ENCODE measurements at places on chromosomes 7 and 10. TPM values are rescaled to one million over a fixed set of nuclear protein-coding genes. Genes with fewer than 3 reads are reported as not detected.

DNA sequence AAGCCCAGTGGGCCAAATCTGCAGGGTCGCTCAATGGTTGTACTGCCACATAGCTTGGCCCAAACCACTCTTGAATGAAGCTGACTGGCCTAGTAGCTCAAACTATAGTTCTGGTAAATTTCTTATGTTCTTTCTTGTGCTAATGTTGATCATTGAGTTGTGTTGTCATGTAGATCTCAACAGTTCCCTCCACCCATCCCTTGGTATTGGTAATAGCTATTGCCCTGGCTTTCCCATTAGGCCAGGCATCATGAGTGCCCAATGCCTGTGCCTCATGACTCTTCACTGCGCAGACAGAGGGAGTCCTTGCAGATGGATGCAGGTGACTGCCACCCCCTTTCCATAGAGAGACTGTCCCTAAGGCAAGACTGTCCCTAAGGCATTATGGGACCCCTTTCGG lies 988.4 kb downstream of the KCNMA1 start:
- no peaks in the 10 kb centered on the region for H3K4me1 ChIP-seq
- no peaks in the 10 kb centered on the region for H3K27me3 ChIP-seq
- H3K27ac ChIP-seq: no peak overlapping the region
- no peaks in the 10 kb centered on the region for H3K36me3 ChIP-seq
- no peak for DNase-seq

GRCh38 chr7:82413237-82413636 lies 30.3 kb downstream of the CACNA2D1 start:
- no peaks in the 10 kb centered on the region for H3K27me3 ChIP-seq
- no peaks in the 10 kb centered on the region for H3K4me1 ChIP-seq
- DNase-seq: no peak
- H3K4me3 ChIP-seq: no peak overlapping the region
- no peaks in the 10 kb centered on the region for H3K36me3 ChIP-seq

- peak; percentile 34 for DNase-seq
- H3K4me3 ChIP-seq: no peak overlapping the region
- no peaks in the 10 kb centered on the region for H3K36me3 ChIP-seq
- H3K4me1 ChIP-seq: 0 out of 2 replicates have a peak, but pooled peaks cover 3% of the 10 kb centered on the region
- H3K27me3 ChIP-seq: no peaks in the 10 kb centered on the region
Observed at GRCh38 chr7:31488562-31489203, 25.2 kb upstream of the ITPRID1 start.

- DNase-seq: no peak
- no peaks in the 10 kb centered on the region for H3K27me3 ChIP-seq
- no peak overlapping the region for H3K27ac ChIP-seq
- no peaks in the 10 kb centered on the region for H3K4me1 ChIP-seq
- H3K4me3 ChIP-seq: no peak overlapping the region
Observed at GRCh38 chr10:44771233-44771995, 139.7 kb upstream of the TMEM72 start.

DNA sequence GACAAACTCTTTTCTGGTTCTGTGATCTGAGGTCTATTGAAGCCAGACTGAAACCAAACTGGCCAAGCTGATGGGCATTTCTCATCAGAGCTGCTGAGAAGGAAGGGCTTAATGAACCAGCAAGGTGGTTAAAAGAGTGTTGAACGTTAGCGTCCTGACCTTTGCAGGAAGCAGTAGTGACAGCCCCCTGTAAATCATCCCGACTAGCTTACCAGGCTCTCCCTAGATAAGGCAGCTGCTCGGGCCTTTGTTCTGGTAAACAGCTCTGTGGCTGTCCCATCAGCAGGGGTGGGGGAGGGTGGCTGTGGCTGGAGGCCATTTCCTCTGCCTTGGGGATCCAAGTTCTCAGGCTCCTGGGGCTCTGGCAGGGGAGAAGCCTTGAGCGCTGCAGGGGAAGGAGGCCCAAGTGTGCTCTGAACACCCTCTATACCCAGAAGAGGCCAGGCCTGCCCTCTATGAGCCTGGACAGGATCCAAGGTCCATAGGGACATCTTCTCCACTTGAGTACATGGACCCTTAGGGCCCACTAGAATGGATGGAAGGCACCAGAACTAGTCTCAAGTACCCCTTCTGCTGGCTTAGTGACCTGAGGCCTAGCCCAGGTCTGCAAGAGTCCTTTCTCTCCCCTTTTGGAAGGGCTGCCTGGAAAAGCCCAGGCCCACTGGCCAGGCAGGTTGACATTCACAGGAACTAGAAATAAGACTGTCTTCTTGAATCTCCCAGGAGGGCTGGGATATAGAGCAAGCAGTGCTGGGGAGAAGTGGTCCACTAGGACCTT lies 134.6 kb downstream of the ARHGAP22 start:
- no peaks in the 10 kb centered on the region for H3K4me1 ChIP-seq
- DNase-seq: no peak
- no peak overlapping the region for H3K27ac ChIP-seq
- H3K36me3 ChIP-seq: no peaks in the 10 kb centered on the region
- H3K27me3 ChIP-seq: no peaks in the 10 kb centered on the region

DNA sequence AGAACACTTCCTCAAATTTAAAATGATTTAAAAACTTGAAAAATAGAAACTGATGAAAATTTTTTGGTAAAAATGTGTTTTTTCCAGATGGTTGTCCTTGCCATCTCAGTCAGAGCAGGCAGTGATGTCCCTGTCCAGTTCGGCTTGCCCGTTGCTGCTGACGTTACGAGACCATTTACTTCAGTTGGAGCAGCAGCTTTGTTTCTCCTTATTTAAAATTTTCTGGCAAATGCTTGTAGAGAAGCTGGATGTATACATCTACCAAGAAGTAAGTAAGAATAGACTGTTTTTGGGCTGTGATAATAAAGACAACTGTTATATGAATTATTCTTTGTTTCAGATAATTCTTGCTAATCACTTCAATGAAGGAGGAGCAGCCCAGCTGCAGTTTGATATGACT lies 16.1 kb downstream of the EFCAB10 start:
- no peak for DNase-seq
- peaks cover 24% of the 10 kb centered on the region for H3K36me3 ChIP-seq
- H3K4me1 ChIP-seq: no peaks in the 10 kb centered on the region
- no peak overlapping the region for H3K4me3 ChIP-seq

DNA sequence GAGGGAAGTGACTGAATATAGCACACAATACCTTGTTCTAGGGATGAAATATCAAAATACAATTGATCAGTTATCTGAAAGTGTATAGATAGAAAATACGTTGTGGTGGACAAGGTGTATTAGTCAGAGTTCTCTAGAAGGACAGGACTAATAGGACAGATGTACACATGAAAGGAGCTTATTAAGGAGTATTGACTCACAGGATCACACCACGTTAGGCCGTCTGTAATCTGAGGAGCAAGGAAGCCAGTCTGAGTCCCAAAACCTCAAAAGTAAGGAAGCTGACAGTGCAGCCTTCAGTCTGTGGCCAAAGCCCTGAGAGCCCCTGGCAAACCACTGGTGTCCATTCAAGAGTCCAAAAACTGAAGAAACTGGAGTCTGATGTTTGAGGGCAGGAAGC lies 406.1 kb downstream of the MDFIC start:
- no peak overlapping the region for H3K4me3 ChIP-seq
- H3K27me3 ChIP-seq: no peaks in the 10 kb centered on the region
- H3K27ac ChIP-seq: no peak overlapping the region
- H3K36me3 ChIP-seq: no peaks in the 10 kb centered on the region
- no peaks in the 10 kb centered on the region for H3K4me1 ChIP-seq

RBM20 gene
- total RNA-seq: 0.26 TPM

DNA sequence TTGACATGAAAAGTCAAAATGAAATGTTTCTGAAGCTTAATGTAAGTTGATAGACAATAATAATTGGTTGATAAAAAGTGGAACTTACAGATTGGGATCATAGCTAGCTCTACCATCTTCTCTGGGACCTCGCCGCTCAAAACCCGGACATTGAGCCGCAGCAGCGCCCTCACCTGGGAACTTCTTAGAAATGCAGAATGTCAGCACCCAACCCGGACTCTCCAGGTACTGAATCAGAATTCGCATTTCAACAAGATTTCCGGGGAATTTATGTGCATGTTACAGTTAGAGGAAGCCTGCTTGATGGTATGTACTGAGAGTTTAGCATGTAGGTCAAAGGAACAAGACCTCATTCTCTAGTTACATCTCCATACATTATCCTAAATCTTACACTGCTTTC lies 36.7 kb upstream of the ABLIM1 start:
- no peak for DNase-seq
- no peak overlapping the region for H3K4me3 ChIP-seq
- H3K36me3 ChIP-seq: no peaks in the 10 kb centered on the region

- no peaks in the 10 kb centered on the region for H3K27me3 ChIP-seq
- H3K4me3 ChIP-seq: no peak overlapping the region
- no peak for DNase-seq
- H3K36me3 ChIP-seq: no peaks in the 10 kb centered on the region
Observed at GRCh38 chr10:84632866-84633265, 304.5 kb downstream of the CCSER2 start.

DNA sequence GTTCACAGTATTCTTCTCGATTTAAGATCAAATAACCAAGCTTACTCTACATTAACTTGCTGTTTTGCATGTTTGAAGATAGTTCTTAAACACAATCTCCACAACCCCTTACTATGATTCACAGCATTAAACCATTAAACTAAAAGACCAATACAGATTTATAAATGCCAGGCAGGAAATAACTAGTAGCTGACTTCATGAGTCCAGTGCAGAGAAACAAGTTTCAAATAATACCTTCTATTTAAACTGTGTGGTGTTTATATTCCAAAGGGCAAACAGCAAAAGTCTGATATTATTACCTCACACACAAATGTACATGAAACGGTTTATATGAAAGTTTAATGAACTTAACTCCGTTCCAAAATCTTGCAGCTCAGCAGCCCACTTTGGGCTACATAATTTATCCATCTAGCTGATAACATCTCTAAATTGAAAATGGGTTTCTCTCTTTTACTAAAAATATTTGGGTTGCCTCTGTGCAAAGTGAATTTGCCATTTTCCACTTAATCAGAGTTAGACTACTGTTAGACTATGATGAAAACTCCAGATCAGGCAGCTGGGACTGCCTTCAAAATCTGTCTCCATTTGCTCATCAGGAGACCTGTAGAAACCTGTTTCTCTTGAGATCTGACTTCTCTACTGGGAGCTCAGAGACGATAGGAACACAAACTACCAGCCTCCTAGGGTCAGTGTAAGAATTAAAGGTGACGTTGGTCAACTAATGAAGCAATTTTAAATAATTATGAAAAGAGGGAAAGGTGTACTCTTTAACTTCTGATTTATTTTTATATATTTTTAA lies 287.3 kb downstream of the FZD1 start:
- H3K4me3 ChIP-seq: no peak overlapping the region
- no peak for DNase-seq
- no peaks in the 10 kb centered on the region for H3K36me3 ChIP-seq
- no peaks in the 10 kb centered on the region for H3K27me3 ChIP-seq

- H3K36me3 ChIP-seq: no peaks in the 10 kb centered on the region
- H3K27me3 ChIP-seq: no peaks in the 10 kb centered on the region
- no peaks in the 10 kb centered on the region for H3K4me1 ChIP-seq
Observed at GRCh38 chr7:28169230-28169629, 11.4 kb downstream of the JAZF1 start.

DNA sequence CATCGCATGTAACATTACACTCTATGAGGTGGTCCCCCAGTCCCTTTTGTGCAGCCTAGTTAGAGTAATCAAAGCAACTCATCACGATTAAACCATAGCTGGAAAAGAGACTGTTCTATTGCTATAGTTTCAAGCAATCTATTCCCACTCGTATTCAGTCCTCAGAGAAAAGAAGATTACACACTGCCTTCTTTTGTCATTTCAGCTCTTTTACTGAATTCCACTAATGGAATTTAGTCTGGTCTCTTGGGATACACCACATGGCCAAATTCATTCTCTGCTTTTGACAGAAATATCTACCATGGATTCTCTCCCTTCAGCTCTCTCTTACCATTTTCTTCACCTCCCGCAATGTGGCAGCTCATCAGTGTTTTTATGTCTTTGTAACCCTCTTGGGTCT lies 108.9 kb upstream of the HDAC9 start:
- no peaks in the 10 kb centered on the region for H3K36me3 ChIP-seq
- no peak for DNase-seq
- no peak overlapping the region for H3K4me3 ChIP-seq
- no peak overlapping the region for H3K27ac ChIP-seq

C7orf57 gene
- not detected for total RNA-seq

ARHGEF35 gene
- 9.7 TPM for total RNA-seq

GRCh38 chr10:27680691-27681605 lies 64.7 kb downstream of the MKX start:
- no peaks in the 10 kb centered on the region for H3K36me3 ChIP-seq
- no peaks in the 10 kb centered on the region for H3K27me3 ChIP-seq
- H3K27ac ChIP-seq: no peak overlapping the region
- no peak for DNase-seq

UPK3B gene
- total RNA-seq: 1.3 TPM

BTBD16 gene
- not detected for total RNA-seq
